ENCODE measurements at places on chromosomes 7 and 10. TPM values are rescaled to one million over a fixed set of nuclear protein-coding genes. Genes with fewer than 3 reads are reported as not detected.
A peak's percentile ranks its signal among the peaks of the same experiment; 100 is the strongest.

The ZC3HAV1 gene
- total RNA-seq: 55.1 TPM

The STRIP2 gene
- 6.5 TPM for total RNA-seq

The RELN gene
- 3.8 TPM for total RNA-seq

DNA sequence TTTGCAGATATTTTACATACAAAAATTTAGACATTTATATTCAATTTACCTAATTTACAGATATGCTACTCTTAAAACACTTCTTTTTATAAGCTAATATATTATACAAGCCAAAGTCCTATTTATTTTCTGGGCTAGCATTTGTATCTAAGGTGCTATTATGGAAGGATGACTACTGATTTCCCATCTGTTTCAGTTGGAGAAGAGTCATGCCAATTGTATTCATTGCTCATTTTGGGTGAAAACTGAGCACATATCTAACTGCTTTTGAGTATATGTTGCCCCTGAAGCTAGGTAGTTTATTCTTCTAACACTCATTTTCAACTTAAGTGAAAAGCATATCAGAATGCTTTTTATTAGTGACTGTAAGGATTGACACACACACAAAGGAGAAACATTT lies 172.9 kb downstream of the CDK14 start:
- no peak for DNase-seq

- DNase-seq: peak; percentile 32
Measured at GRCh38 chr10:124539935-124540641, 78.5 kb downstream of the LHPP start.

DNA sequence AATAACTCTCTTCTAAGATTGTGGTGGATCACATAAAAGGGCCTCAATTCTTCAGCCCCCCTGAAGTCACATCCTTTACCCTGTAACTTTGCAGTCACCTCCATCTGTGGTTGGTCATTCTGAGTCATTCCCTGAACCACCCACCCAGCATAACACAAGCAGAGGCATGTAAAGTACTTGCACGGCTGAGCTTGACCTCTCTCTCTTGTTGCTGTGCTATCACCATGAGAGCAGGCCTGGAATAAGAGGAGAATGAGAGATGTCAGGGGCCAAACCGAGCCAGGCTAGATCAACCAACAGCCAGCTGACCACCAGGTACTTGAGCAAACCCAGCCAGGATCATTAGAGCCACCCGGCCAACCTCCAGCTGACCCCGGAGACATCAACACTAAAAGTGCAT lies 13.5 kb upstream of the STK17A start:
- DNase-seq: no peak

The PDE6C gene
- total RNA-seq: not detected

DNA sequence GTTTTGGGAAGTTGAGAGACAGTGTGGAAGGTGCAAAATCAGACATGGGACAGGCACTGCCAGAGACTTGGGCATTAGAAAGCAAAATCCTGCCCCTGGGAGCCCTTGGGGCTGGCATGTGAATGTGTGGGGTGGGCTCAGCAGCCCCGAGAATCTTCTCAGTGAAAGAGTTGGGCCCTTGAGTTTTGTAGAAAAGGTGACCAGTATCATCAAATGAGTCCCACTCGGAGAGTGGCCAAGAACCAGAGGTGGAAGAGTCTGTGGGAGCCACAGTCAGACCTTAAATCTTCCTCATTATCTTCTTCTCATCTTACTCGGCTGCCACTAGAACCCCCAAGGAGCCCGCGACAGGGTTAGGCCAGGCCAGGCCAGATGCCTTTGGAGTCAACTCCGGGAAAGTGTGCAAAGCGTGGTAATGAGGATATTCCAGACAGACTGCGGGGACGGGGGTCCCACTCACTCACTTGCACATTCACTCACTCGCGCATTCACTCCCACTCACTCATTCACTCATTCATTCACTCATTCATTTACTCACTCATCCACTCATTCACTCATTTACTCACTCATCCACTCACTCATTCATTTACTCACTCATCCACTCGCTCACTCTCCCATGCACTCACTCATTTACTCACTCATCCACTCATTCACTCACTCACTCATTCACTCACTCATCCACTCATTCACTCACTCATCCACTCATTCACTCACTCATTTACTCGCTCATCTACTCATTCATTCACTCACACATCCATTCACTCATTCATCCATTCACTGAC lies 74.9 kb downstream of the CARD11 start:
- no peak for DNase-seq

The HKDC1 gene
- not detected for total RNA-seq

DNA sequence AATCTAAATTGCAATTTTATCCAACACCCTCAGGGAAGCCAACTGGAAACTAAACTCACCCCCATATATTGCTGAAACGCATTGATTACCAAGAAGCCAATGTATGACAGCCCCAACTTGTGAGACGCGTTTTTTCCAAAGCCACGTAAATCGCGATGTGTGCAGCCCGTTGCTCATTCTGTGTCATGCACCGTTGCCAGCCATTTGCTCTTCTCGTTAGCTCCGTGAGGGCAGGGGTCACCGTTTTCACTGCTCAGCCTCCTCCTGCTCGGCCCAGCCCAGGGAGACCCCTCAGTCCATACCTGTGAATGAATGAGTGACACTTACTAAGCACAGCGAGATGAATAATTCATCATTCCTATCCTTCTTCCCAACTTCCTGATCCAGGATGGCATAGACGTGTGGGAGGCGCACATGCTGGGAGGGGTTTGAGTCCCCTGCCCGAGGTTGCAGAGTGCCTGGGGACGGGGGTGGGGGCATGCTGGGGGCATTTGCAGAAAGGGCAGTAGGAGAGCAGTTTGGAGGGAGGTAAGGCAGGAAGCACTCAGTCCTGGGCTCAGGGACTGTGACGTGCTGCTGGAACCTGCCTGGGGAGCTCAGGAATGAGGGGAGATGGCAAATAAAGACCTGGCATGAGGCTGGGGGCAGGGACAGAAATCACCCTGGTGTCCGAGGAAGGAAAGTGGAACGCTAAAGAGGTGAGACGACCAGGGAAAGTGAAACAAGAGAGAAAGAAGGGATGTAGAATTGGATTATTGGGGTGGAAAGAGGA lies 104.2 kb upstream of the SDK1 start:
- no peak for DNase-seq

The ZNF33B gene
- total RNA-seq: 9.0 TPM

- DNase-seq: no peak
Measured at GRCh38 chr7:31981874-31982390, 88.3 kb downstream of the PDE1C start.

DNA sequence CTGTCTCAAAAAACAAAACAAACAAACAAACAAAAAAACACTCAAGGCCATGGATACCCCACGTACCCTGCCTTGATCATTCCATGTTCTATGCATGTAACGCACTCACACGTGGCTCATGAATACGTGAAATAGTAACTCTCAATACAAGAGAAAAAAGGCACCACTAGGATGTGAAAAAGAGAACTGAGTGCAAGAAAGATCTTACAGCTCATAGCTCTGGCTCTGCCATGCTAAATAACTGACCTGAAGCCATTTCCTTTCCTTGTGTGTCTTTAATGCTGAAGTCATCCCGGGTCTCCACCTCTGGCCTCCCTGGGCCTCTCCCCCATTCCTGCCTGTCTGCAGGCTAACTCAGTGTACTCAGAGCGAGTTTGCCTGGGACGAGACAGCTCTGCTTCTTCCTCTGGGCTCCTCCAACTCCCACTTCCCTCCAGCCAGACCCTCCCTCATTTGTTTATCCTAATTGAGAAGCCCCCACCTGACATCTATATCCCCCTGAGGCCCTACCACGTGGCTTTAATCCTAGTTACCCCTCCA lies 117.3 kb downstream of the PRPF18 start:
- DNase-seq: no peak

DNA sequence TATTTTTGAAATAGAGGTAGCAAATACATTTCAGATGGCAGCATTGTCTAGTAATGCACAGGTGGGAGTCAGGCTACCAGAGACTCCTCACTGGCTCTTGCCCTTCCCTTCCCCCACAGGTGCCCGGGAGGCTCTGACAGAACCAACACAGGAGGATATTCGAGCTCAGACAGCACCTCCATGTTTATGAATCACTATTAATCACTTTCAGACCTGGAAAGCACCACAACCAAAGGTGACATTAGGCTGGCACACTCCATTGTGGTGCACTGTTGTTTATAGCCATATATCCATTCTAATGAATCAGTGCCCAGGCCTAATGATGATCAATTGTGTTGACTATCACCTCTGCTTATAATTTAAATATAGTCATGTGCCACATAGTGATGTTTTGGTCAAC lies 107.8 kb upstream of the NAMPT start:
- no peak for DNase-seq

The GNGT1 gene
- total RNA-seq: not detected

DNA sequence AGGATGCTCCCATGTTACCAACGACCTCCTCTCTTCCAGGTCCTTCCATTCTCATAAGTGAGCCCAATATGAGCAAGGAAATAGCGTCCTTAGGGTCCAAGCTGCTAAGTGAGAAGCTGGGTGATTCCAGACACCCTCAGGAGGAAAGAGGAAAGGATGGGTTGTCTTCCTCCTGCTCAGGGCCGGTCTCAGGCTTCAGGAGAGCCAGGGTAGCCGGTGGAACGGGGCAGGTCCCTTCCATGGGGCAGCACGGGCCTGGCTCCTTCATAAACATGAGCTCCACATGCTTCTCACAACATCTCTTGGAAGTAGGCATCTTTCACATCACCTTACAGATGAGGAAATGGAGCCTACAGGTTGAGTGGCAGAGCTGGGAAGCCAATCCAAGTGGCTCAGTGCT lies 12.7 kb downstream of the SLIT1 start:
- DNase-seq: no peak

- no peak for DNase-seq
Measured at GRCh38 chr7:150937848-150938561, 40.1 kb downstream of the KCNH2 start.

- no peak for DNase-seq
Measured at GRCh38 chr7:158110661-158111048, 477.0 kb downstream of the PTPRN2 start.

The MYH16 gene
- total RNA-seq: not detected

DNA sequence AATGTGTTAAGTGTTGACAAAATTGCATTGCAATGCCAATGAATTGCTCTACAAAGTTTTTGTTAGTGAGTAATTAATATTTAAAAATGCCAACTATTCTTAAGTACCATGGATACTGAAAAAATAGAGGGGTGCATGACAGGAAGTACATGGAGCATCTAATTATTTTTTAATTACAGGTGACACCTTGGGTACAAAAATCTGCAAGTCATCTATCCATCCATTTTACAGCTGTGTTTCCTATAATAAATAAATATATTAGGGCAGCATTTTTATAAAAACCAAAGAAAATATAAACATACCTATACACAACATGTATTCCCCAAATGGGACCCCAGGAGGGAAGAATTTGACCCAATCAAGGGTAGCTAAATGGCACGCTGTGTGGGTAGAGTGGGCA lies 304.6 kb downstream of the XPNPEP1 start:
- no peak for DNase-seq

DNA sequence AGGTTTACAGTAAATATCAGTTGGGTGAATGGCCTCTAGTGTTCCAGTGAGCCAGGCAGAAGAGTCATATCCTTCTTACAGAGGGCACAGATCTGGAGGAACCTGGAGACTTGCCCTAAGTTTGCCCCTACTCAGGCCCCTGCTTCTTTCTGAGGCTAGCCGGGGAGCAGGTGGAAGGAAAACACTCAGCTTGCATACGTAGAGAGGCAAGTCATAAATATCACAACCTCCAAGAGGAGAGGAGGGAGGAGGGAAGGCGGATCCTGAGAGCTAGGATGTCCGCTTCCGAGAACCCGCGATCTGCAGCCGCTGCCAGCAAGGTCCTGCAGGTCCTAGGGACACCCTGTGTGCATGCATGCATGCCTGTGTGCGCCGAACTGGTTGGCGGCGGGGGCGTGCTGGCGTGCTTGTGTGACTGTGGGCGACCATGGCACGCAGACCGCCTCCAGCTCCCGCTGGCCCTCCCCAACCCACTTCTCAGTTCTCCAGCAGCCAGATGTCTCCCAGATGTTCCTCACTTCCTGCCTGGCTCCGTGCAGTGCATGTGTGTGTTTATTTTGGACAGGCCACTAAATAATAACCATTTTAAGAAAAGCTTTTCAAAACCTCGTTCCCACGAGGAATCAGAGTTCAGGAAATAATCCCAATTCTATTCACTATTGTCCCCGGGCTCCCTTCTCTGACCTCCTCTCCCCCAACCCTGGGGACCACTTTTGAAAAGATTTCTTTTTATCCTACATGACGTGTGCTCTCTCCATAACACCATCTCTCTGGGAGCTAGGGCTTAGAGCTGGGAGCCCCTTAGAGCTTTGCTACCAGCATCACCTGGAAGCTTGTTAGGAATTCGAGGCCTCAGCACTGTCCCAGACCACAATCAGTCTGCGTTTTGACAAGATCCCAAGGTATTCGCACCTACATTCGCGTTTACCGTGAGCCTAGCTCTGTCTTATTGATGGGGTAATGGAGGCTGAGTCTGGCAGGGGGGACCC lies 32.4 kb downstream of the UNC5B start:
- DNase-seq: no peak

DNA sequence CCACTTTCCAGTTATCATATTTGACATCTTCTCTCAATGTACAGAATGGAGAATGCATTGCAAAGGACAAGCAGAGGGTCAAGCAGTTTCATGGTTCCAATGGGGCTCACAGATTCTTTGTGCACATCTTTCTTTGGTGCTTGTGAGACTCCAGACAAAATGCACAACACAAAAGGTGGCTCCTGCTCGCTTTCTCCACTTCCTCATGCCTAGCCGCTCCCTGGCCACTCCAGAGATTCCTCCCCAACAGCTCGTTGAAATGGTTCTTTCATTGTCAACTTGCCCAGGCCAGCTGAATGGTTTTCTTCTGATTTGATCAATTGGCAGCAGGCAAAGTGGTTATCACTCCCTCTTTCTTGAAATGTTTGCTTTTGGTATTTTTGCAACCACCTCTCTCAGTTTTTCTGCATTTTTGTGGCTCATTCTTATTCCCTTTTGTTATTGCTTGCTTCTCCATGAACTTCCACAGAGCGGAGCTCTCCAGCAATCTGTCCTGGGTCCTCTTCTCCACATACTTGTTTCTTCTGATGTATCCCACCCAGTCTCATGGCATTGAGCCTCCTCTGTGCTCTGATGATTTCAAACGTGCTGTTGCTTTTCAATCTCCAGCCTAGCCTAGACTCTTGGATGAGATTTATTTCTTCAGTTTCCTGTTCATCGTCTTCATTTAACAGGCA lies 507.8 kb upstream of the MKI67 start:
- no peak for DNase-seq

DNA sequence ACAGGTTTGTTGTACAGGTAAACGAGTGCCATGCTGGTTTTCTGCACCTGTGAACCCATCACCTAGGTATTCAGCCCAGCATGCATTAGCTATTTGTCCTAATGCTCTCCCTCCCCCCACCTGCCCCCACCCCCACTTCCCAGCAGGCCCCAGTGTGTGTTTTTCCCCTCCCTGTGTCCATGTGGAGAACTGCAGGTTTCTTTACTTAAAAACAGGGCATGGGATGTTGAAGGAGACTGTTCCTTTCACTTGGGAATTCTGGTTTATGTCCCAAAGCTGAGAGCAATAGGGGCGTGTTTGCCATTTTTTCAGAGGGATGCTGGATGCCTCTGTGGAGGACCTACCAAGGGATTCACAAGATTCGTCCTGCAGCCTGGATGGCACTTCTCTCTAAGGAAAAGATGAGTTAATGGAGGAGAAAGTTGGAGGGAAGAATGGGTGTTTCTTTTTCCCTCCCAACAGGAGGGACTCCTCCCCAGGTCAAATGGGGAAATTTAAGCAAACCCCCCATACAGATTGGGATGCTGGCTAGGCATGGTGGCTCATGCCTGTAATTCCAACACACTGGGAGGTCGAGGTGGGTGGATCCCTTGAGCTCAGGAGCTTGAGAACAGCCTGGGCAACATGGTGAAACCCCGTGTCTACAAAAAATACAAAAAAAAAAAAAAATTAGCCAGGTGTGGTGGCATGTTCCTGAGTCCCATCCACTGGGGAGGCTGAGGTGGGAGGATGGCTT lies 136.0 kb downstream of the GALNT17 start:
- DNase-seq: no peak

Measured in omental fat pad (tissue), 4 donors.